ENCODE measurements at places on chromosomes 1 and 21.

DNA sequence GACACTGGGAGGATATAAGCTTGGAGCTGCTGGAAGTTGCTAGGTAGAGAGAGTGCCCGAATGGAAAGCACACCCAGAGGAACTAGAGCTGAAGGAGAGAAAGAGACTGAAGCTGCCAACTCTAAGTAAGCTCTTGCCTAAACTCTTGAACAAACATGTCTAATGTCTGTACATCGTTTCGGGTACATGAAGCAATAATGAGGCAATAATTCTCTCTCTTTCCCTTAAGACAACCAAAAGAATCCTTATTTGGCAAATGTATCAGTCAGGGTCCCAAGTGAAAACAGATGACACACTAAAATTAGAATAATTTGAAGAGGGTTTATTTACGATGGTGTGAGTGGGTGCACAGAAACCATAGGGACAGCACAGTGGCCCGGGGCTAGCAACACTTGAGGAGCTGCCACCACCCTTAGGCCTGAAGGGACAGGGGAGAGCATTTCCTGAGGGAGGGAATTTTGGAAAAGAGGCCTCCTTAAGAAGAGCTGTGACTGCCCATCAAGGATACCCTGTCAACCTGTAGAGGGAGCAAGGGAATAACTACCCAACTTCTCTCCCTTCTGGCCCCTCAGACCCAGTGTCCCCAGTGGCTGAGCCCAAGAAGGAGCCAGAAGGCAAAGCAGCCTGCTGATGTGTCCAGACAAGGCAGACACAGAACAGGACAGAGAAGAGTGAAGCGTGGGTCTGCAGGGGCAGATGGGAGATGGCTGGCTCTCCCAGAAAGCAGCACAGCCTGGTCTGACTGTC, 36.1 kb upstream of the KHDRBS1 start:
- DNase-seq: no peak

GRCh38 chr1:168206111-168206510, 19.7 kb upstream of the SFT2D2 start:
- no peak for DNase-seq

DNA sequence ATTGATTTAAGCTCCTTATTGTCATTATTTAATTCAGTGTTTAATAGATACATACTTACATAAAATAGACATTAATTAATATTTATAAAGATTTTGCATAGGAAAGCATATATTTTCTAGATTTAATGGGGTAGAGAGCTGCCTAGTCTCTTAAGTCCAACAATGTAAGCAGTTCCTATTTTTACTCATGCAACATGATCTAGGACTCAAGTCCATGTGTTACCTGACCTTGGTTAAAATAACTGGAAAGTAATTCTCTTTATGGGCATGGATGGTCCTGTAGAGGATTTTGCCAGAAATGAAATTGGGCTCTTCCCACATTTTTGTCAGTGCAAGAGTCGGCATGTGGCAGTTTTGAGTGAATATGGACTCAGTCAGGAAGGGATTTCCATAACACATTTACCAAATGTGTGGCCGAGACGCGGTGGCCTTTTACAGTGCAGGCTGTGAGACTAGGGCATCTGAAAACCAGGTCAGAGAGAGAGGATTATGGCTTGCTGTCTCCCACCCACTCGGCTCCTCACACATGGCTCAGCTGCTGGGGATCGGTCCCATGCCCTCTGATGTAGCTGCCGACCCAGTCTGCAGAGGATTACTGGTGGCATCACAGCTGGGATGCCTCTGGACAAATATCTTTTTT, 6.2 kb upstream of the KIF1B start:
- no peak for DNase-seq

DNA sequence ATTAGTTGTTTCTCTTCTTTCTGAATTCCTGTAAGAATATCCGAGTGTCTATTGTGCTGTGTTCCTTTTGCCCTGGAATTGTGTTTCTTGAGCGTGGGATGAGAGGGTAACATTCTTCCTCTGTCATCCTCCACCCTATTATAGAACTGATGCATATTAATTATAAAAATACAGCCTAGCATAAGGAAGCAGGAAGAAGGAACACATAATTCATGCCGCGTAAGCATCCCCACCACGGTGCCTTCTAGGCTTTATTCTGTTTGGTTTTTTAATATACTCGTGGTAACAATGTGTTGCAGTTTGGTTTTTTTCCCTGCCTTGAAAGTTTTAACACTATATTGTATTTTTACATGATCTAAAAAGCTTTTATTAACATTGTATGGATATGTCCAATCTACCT, 65.7 kb downstream of the GALNT2 start:
- DNase-seq: no peak

DNA sequence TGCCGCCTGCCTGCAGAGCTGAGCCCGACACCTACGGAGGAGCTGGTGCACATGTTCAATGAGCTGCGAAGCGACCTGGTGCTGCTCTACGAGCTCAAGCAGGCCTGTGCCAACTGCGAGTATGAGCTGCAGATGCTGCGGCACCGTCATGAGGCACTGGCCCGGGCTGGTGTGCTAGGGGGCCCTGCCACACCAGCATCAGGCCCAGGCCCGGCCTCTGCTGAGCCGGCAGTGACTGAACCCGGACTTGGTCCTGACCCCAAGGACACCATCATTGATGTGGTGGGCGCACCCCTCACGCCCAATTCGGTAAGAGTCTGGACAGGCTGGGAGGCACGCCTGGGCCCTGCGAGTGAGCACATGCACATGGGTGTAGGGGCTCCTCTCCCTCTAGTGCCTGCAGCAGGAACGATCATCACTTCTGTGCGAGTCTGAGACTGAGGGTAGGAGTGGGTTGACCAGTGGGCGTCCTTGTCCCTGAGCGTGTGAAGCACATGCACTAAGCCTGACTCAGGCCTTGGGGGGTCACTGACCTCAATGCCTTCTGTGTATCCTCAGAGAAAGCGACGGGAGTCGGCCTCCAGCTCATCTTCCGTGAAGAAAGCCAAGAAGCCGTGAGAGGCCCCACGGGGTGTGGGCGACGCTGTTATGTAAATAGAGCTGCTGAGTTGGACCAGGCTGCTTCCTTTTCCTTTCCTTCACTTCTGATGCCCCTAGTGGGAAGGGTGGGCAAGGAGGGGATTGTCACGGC, 6.9 kb downstream of the DMAP1 start:
- no peak for DNase-seq

DNA sequence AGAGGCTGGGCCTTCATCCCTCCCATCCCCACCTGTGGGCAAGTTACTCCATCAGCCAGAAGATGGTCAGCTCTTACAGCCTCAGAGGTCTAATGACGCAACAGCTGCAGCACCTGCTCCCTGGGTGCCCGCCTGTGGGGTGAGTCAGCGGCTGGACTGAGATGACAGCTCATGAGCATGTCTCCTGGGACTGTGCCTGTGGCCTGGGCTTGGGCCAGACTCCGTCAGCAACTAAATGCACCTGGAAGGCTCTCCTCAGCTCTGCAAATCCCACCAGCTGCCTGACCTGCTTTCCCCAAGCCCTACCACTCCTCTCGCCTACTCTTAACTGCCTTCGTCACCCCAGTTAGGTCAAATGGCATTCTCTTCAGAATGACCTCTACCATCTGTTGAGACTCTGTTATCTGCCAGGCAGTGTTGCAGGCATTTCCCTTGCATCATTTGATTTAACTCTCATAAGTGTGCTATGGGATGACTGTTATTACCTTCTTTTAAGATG, 47.7 kb downstream of the ETS2 start:
- no peak for DNase-seq

GRCh38 chr1:63148825-63149645, 173.3 kb upstream of the FOXD3 start:
- no peak for DNase-seq

DNA sequence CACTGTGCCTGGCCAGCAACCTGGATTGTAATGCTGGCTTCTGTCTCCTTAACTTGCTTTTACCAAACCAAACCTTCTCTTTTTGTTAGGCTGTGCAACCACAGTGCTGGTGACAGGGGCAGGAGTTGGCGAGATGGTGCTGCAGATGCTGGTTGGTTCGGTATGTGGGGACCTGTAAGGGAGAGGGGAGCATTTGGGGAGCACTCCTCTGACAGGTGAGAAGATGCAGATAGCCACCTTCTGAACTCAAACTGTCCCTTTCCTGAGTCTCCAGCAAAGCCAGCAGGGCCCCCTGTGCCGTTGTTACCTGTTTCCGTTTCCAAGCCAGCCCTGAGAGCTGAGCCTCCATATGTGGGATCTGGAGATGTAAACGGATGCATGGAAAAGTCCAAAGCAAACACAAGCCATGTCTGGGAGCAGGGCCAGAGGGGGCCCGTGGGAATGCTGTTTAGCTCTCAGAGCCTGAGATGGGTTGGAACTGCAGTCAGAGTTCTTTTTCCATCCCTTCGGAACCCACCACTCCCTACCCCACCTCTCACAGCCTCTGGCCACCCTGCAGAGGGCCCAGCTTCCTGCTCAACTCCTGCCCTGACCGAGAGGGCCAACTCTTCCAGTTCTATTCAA, 34.0 kb downstream of the ELK4 start:
- no peak for DNase-seq

DNA sequence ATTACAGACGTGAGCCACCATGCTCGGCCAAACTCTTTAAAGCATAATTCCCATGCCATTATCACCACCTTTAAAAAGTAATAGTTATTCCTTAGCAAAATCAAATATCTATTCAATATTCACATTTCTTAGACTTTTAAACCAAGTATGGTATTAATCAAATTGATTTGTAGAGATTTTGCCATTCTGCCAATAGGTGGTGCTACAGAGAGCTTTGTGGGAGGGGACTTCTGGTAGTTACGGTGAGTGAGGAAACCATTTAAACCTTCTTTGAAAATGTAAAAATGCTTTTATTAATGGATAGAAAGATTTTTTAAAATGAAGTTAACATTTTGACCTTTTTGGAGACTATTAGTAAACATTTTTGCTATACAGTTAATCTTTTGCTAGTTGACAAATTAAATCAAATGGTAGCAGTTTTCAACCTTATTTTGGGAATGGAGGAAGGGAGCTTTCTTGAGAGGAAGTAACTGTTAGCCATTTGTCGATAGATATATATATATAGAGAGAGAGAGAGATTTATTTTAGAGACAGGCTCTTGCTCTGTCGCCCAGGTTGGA, 19.3 kb downstream of the IARS2 start:
- peak; percentile 71 for DNase-seq

DNA sequence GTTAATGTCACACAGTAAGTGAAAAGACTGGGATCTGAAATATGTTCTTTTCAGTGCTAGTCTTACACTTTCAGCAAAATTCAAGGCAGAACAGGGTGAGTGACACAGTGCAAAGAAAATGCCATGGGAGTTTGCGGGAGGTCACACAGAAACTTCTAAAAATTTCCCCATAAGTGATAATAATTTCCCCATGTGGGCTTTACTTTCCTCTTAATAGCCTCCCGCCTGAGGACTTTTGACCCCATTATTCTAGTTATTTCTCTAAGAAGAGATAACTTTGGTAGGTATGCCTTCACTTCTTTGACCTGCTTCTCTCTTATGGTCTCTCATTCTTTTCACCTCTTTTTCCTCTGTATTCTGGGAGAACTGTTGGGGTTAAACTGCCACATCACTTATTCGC, 8.1 kb upstream of the DNAH14 start:
- DNase-seq: no peak

GRCh38 chr1:227654431-227654830, 80.7 kb downstream of the JMJD4 start:
- no peak for DNase-seq

GRCh38 chr1:155226188-155226909, 17.9 kb downstream of the MTX1 start:
- DNase-seq: peak; percentile 88

- DNase-seq: no peak
Observed at GRCh38 chr1:85460555-85461088, 4.3 kb downstream of the DDAH1 start.

DNA sequence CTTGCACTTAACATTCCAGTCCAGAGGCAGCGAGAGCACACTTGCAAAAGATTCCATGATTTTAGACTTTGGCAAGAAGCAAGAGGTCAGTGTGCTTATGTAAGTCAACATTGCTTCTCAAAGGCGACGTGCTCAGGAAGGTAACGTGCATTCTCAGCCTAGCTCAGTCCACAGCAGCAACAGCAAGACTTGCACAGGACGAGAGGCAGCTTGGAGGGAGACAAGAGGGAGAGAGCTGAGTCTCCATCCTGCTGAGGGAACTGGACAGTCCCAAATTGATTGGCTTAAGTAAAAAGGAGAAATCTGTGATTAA, 56.5 kb downstream of the PTP4A2 start:
- DNase-seq: no peak

DNA sequence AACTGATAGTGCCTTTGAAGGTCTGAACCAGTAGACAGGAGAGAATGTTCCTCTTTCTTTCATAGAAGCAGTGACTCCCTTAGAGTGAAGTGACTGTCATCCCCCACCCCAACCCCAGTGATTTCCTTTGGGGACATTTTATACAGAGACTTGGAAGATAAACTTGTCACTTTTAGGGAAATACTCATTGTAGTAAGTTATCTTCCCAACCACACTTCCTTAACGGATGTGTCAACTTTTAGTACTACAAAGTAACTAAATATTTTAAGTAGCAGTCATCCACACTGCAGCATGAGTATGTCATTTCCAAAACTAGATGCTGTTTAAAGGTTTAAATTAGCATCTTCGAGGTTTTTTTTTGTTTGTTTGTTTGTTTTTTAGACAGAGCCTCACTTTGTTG, 13.7 kb downstream of the LRRC8B start:
- no peak for DNase-seq

DNA sequence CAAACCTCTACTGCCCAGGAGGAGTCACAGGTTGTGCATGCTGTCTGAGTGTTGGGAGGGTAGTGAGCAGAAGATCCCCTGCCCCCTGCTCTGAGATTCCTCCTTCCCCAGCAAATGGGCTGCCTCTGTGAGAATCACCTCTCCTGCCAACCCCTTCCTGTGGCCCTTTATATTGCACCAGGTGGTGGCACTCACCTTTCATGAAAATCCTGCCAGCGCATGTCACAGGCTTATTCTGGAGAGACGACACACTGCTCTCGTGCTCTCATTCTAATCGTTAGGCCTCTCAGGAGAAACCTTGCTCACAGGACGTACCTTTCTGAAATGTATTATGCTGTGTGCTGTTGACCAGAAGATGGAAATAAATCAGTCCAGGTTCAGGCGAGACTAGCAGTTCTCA, 113.7 kb downstream of the RGL1 start:
- DNase-seq: no peak

- peak; percentile 30 for DNase-seq
Observed at GRCh38 chr1:16048573-16049189, 5.1 kb downstream of the CLCNKB start.

DNA sequence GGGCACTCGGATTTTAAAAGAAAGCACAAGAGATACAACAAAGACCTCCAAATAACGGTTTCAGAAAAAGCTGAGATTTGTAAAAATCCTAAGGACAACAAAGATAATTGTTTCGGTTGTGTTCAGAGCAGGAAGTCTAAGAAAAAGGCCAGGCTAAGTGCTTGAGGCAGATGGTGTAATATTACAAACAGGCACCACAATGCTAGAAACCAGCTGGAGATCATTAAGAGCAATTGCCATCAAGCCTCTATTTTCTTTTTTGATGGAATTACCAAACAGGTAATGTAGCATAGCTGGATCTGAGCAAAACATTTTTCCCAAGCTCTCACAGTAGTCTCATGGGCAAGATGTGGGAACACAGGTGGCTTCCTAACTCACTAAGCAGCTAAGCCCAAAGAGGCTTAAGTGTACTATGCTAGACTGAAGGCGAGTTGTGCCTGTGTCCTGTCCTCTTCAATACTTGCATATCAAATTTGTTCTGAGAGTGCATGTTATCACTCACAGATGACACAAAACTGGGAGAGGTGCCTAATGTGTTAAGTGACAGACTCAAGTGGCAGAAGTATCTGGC, 161.6 kb downstream of the GLUL start:
- DNase-seq: no peak

All from CD4-positive, alpha-beta T cell treated with Interleukin-2 at 100 ng/mL for 4 hours (primary cell).